Aorta (tissue), 5 donors: ENCODE measurements at places on chromosomes 5 and 9. TPM values are rescaled to one million over a fixed set of nuclear protein-coding genes. Genes with fewer than 3 reads are reported as not detected.
A peak's percentile ranks its signal among the peaks of the same experiment; 100 is the strongest.

GRCh38 chr5:111853748-111854147 lies 96.8 kb upstream of the NREP start:
- H3K27me3 ChIP-seq = no peaks in the 10 kb centered on the region
- H3K36me3 ChIP-seq = no peaks in the 10 kb centered on the region
- no peak overlapping the region for H3K4me3 ChIP-seq
- DNase-seq = no peak
- H3K4me1 ChIP-seq = peaks cover 4% of the 10 kb centered on the region
- H3K27ac ChIP-seq = no peak overlapping the region

- peak overlapping the region; percentile 85 for H3K4me3 ChIP-seq
- no peaks in the 10 kb centered on the region for H3K4me1 ChIP-seq
- DNase-seq = peak; percentile 79
- peak overlapping the region; percentile 85 for H3K27ac ChIP-seq
Measured at GRCh38 chr9:104927216-104927911, 591 bp downstream of the ABCA1 start.

DNA sequence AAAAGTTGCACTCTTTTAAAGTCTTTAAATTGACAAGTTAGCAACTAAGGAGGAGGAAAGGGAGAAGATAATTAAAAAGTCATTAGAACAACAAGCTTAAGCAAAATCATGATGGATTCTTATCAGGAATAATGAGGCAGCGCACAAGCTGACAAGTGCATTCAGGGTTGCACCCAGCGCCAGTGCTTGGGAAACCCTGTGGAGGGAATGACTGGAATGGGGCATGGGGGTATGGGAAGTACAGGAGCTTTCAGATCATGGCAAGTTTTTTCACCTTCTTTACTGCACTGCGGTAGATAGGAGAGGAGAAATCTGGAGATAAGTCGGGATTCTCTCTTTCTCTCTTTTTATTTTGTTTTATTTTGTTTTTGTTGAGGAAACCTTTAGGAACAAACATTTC lies 117.9 kb upstream of the CKMT2 start:
- H3K36me3 ChIP-seq = no peaks in the 10 kb centered on the region
- no peak overlapping the region for H3K4me3 ChIP-seq
- no peaks in the 10 kb centered on the region for H3K4me1 ChIP-seq
- no peak for DNase-seq

GRCh38 chr5:147234825-147235635 lies at the start of gene STK32A:
Gene STK32A, plus strand, starts transcription at chr5:147235026. Its CDS starts 4,609 bp downstream, at chr5:147239635.
- DNase-seq = peak; percentile 88
- H3K27ac ChIP-seq = peak within 1 kb of the TSS; percentile 90
- no peaks in the 10 kb centered on the region for H3K27me3 ChIP-seq
- H3K4me1 ChIP-seq = no peaks in the 10 kb centered on the region

GRCh38 chr9:20593537-20593936 lies 28.8 kb downstream of the MLLT3 start:
- no peaks in the 10 kb centered on the region for H3K36me3 ChIP-seq
- no peak overlapping the region for H3K27ac ChIP-seq
- no peaks in the 10 kb centered on the region for H3K27me3 ChIP-seq
- DNase-seq = no peak
- no peaks in the 10 kb centered on the region for H3K4me1 ChIP-seq
- no peak overlapping the region for H3K4me3 ChIP-seq

The DNM1 gene
- total RNA-seq = 9.3 TPM

GRCh38 chr9:97740848-97741821 lies 44.0 kb upstream of the XPA start:
- H3K27ac ChIP-seq = no peak overlapping the region
- DNase-seq = peak; percentile 76
- H3K4me1 ChIP-seq = no peaks in the 10 kb centered on the region
- no peaks in the 10 kb centered on the region for H3K36me3 ChIP-seq

The SPINK6 gene
- not detected for total RNA-seq

The KIF24 gene
- 0.78 TPM for total RNA-seq

DNA sequence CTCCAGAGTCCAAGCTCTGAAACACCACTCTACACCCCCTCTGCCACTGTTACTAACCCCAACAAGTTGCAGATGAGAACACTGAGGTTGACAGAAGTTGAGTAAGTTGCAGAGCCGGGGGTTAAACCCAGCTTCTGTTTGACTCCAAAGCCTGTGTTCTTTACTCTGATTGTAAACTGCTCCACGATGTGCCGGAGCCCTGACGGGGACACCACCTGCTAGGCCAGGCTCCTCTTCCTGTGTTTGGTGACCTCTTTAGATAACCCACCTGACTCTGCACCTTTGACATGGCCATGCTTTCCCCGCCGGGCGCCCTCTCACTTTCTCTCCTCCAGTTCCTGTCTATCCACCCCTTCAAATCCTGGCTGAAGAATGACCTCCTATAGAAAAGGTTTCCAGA lies 96.7 kb downstream of the PAX5 start:
- H3K27ac ChIP-seq = no peak overlapping the region
- H3K4me3 ChIP-seq = no peak overlapping the region
- no peak for DNase-seq
